ENCODE measurements at places on chromosomes 2 and 18. TPM values are rescaled to one million over a fixed set of nuclear protein-coding genes. Genes with fewer than 3 reads are reported as not detected.

Gene HRH4
- total RNA-seq, result under 0.01 TPM

Gene CXCR4
- 1.0 TPM for total RNA-seq

Gene MAB21L4
- not detected for total RNA-seq

Gene HMSD
- total RNA-seq, result 0.15 TPM

Gene ITPRIPL1
- total RNA-seq, result 5.8 TPM

Gene ACMSD
- not detected for total RNA-seq

Gene FKBP1B
- 10.9 TPM for total RNA-seq

Gene PROC
- total RNA-seq, result not detected

Gene DUSP19
- total RNA-seq, result 3.5 TPM

Gene LRP2
- not detected for total RNA-seq

Gene STK11IP
- 22.8 TPM for total RNA-seq

Gene TACR1
- not detected for total RNA-seq

Gene PLCD4
- 11.8 TPM for total RNA-seq

Gene MC5R
- not detected for total RNA-seq

Gene WNT6
- total RNA-seq, result not detected

Gene SPHKAP
- under 0.01 TPM for total RNA-seq

Gene MMADHC
- total RNA-seq, result 168 TPM

Gene LRRTM4
- under 0.01 TPM for total RNA-seq

Gene CLEC4F
- not detected for total RNA-seq

Gene DYSF
- 0.15 TPM for total RNA-seq

Gene CCDC148
- total RNA-seq, result 1.5 TPM

Gene PLCL1
- 1.6 TPM for total RNA-seq

Gene CHN1
- total RNA-seq, result 59.2 TPM

Gene FBXO36
- 2.5 TPM for total RNA-seq

Gene MC4R
- not detected for total RNA-seq

Gene FOXD4L1
- total RNA-seq, result 0.17 TPM

Gene RNU2-63P
- total RNA-seq, result not detected

Gene TBR1
- total RNA-seq, result not detected

Gene CERKL
- 0.15 TPM for total RNA-seq

Gene CDKL4
- total RNA-seq, result 1.3 TPM

Gene KANSL1L
- total RNA-seq, result 27.3 TPM

Gene HOXD1
- total RNA-seq, result not detected

Gene TEX44
- total RNA-seq, result not detected

Gene NEB
- total RNA-seq, result 0.17 TPM

Gene CDK15
- total RNA-seq, result 16.0 TPM

Gene CIDEA
- not detected for total RNA-seq

Gene TP53I3
- 88.3 TPM for total RNA-seq

Gene SCN7A
- total RNA-seq, result 16.4 TPM

Gene IGFBP2
- total RNA-seq, result 6.9 TPM

Gene MDH1B
- total RNA-seq, result 0.99 TPM

Gene IL1R1
- total RNA-seq, result 105 TPM

Gene FEZ2
- 56.9 TPM for total RNA-seq

Gene TFCP2L1
- not detected for total RNA-seq

Gene SH3BP4
- 67.5 TPM for total RNA-seq

Gene FTCDNL1
- total RNA-seq, result 3.3 TPM

Gene CACNB4
- 1.2 TPM for total RNA-seq

Gene RALBP1
- 88.9 TPM for total RNA-seq

Gene MARCHF7
- 151 TPM for total RNA-seq

Gene EGR4
- total RNA-seq, result 0.83 TPM

Gene PKDCC
- total RNA-seq, result 129 TPM

Gene EVX2
- not detected for total RNA-seq

Gene GREB1L
- not detected for total RNA-seq

Gene GATA6
- total RNA-seq, result 5.7 TPM

Gene NCKAP5
- total RNA-seq, result 3.5 TPM

Gene RAD51AP2
- not detected for total RNA-seq

Gene BBS5
- 7.6 TPM for total RNA-seq
